ENCODE measurements at places on chromosomes 3 and 15.
A peak's percentile ranks its signal among the peaks of the same experiment; 100 is the strongest.

DNA sequence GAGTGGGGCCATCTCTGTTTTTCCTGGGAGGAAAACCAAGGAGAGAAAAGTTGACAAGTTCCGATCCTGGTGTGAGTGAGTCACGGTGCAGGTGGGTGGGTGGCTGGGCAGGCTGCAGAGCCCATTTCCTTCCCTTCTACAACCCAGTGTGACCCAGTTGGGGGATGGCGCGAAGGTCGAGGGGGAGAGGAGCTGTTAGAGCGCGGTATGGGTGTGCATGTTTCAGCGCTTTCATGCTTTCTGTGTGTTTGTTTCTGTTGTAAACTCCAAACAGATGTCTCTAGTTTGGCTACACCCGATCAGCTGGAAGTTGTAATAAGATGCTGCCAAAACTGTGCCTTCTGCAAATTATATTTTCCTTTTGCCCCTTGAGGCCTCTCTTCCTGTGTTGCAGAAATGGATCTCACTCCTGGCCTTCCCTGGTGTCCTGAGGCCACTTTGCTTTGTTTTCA lies 3.8 kb downstream of the FAM43A start:
- peak; percentile 8 for DNase-seq

GRCh38 chr15:89142423-89142822 lies 54.2 kb downstream of the ABHD2 start:
- DNase-seq = no peak

DNA sequence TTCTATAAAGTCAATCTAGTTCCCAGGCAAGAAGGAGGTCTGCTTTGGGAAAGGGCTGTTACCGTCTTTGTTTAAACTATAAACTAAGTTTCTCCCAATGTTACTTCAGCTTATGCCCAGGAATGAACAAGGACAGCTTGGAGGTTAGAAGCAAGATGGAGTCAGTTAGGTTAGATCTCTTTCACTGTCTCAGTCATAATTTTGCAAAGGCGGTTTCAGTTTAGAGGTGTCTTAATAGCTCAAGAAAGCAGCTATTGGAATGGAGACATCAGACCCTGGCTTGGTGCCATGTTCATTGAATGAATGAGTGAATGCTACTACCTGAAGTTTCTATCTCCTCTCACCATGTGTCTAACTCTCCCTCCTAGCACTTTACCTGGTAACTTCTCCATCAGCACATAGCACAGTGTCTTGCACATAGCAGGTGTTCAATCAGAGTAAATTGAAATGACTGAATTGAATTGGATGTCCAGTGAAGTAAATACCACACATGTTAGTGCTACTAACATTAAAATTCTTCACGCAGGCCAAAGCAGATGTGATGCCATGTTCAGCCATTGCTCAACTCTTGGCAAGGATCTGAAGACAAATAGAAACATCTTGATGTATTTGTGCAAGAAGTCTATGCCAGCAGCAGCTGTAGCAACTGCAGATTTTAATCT lies 28.2 kb downstream of the CLEC3B start:
- peak; percentile 19 for DNase-seq

DNA sequence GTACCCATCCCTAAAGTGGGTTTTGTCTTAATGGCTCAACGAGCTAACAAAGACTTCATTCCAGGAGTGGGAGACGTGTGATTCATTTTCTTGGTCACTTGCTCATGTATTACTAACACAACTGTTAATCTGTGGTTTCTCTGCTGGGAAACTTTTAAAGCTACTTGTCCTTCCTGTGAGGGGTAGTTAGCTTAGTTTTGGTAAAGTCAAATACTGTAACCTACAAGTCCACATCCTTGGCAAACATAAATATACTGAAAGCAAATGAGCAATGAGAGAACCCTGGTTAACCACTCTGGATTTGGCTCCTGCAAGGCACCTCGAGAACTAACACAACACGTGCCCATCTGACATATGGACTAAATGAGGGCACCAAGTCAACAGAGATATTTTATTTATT lies 19.9 kb downstream of the NOX5 start:
- peak; percentile 94 for DNase-seq

GRCh38 chr3:193948459-193948858 lies 187.5 kb upstream of the HES1 start:
- no peak for DNase-seq
